ENCODE measurements at places on chromosomes 7 and 10.

- no peak for DNase-seq
Measured at GRCh38 chr7:45140827-45141226, 16.8 kb upstream of the RAMP3 start.

DNA sequence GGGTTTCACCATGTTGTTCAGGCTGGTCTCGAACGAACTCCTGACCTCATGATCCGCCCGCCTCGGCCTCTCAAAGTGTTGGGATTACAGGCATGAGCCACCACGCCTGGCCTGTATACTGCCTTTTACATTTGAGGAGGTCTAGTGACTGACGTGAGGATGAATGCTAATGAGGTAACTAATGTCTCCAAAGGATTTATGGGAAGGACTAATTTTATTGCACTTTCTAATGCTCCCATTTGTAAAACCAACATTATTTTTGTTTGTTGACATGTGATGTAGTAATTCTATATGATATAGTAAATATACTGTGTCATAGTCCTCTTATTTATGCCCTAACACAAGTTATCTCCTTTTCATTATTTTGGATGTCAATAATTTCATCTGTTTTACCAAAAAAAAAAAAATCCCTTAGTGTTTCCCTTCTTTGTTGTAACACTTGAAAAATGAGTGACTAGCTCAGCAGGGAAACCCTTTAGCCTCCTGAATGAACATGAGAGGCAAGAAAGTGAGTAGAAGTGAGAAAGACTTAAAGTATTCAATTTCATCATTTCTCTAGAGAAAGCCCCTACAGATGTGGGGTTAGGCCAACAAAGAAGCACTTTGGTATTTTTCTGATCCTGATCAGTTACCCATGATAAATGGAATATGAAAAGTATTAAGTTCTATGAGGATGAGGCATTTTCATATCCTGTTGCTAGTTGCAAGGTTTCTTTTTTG lies 596.9 kb upstream of the PCDH15 start:
- DNase-seq: no peak

DNA sequence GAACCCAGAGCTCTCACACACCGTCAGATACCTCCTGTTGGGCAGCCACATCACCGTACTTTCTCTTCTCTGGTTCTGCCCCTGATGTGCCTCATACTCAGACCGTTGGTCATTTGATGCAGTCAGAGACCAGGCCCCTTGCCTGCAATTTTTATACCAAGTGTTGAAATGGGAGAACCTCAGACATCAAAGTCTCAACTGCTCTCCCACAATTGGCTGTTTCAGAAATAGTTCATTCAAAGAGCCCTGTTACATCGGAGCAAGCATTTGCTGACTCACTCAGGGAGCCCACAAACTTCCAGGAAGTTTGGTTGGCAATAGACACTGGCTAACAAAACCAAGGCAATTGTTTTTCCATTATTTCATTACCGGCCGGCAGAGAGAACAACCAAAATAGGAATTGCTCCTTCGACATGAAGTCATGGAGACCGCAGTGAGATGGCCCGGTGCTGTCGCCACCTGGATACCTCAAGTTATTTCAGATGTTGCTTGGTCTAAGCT lies 33.5 kb upstream of the ADAM12 start:
- DNase-seq: no peak

DNA sequence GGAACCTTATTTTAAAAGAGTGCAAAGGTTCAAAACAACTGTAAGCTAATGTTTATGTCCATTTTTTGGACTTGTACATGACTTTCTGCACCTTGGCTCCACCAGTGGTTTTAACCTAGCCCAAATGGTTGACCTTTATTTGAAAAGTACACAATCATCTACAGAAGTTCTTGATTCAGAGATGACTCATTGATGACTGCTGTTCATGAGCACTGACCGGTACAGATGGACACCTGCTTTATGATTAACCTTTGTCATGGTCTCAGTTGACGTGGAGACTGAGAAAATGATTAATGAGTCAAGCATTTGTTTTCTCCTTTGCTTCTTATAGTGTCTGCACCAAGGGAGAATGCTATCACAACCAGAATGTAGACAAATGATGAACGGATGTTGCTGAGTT lies 55.7 kb upstream of the PTER start:
- no peak for DNase-seq

DNA sequence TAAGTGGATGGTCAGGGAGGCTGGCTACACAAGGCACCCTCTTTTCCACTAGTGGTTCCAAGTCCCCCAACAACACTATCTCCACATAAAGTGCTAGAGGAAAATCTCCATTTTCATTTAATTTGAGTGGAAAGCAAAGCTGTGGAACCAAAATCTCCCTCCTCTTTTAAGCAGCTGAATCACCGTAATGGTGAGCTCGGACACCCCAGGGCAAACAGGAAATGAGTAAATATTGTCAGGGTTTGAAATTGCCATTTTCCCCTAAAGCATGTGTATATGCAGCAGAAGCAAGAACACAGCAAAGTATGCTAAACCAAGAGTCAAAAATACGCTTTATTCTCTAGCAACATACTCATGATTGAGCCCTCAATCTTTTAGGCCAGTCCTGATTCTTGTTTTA lies 143.7 kb downstream of the GPAM start:
- DNase-seq: no peak

All from inflammatory macrophage (primary cell).